H9 (cell line): ENCODE measurements at places on chromosomes 1 and 21. TPM values are rescaled to one million over a fixed set of nuclear protein-coding genes. Genes with fewer than 3 reads are reported as not detected.

The GJA4 gene
- total RNA-seq: 1.4 and 2.1 TPM in 2 replicates

The FAM72C gene
- total RNA-seq: 3.5 and 6.0 TPM in 2 replicates

The UBL4B gene
- total RNA-seq: not detected in 2 replicates

- H3K36me3 ChIP-seq: no peaks in the 10 kb centered on the region
- no peak overlapping the region for H3K27ac ChIP-seq
- peak; percentile 71 for DNase-seq
- H3K4me3 ChIP-seq: peak overlapping the region; percentile 87
- H3K4me1 ChIP-seq: peaks cover 2% of the 10 kb centered on the region; the same call in 1 of the 2 replicates
Measured at GRCh38 chr1:24502065-24502708, 449 bp upstream of the RCAN3 start.

- H3K4me3 ChIP-seq: no peak overlapping the region
- no peak overlapping the region for H3K27ac ChIP-seq
- no peak for DNase-seq
- H3K27me3 ChIP-seq: no peaks in the 10 kb centered on the region
- H3K36me3 ChIP-seq: no peaks in the 10 kb centered on the region
Measured at GRCh38 chr1:243433737-243434370, 178.0 kb downstream of the SDCCAG8 start.

- H3K4me1 ChIP-seq: no peaks in the 10 kb centered on the region
- H3K4me3 ChIP-seq: peak overlapping the region; percentile 99
Measured at GRCh38 chr1:193058529-193059281, 455 bp downstream of the UCHL5 start.

- DNase-seq: peak; percentile 40
- no peaks in the 10 kb centered on the region; the same call in 1 of the 2 replicates for H3K4me1 ChIP-seq
- no peak overlapping the region for H3K27ac ChIP-seq
- no peaks in the 10 kb centered on the region for H3K27me3 ChIP-seq
- peak overlapping the region; percentile 88 for H3K4me3 ChIP-seq
Measured at GRCh38 chr1:26470878-26471497, 1.3 kb upstream of the HMGN2 start.

DNA sequence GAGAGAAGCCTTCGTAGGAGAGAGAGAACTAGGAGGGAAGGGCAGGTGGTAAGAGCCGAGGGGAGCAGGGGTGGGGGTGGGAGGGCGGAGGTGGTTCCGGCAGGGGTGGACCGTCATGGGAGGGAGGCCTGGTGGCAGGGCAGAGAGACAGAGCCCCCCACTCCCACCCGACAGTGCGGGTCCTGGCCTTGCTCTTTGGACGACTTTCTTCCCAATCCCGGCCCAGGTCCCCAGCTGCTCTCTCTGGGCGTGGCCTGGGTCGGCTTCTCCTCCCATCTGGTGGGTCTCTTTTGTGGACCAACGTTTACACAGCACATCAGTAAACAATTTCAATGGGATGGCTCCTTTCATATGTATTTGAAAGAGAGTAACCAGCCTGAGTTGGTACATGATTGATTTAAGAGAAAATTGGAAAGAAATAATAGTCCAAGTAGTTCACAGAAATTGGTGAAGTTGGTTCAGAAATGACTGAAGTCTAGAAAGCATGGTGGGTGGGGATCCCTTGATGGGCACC, 56.9 kb downstream of the LDLRAD2 start:
- peaks cover 23% of the 10 kb centered on the region for H3K36me3 ChIP-seq
- no peak for DNase-seq
- no peaks in the 10 kb centered on the region for H3K27me3 ChIP-seq
- H3K4me3 ChIP-seq: no peak overlapping the region
- peaks cover 7% of the 10 kb centered on the region; the same call in 1 of the 2 replicates for H3K4me1 ChIP-seq

DNA sequence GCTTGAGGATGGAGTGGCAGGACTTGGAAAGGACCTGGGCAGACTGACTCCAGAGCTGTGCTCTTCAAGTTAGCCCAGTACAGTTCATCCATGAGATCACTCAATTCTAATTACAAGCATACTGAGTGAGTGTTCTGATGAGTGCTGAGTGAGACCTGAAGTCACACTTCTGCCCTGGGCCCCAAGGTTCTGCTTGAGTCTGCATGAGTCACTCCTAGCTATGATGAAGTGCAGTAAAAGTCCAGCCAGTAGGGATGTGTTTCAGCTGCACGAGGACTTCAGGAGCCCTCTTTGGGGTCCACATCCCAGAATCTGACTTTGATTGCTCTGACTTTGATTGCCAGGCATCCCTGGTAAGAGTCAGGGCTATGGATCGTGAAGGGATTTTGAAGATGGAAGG, 35.8 kb downstream of the PLEKHA6 start:
- no peak overlapping the region for H3K27ac ChIP-seq
- H3K4me3 ChIP-seq: no peak overlapping the region
- H3K4me1 ChIP-seq: no peaks in the 10 kb centered on the region
- H3K27me3 ChIP-seq: no peaks in the 10 kb centered on the region
- H3K36me3 ChIP-seq: no peaks in the 10 kb centered on the region
